ENCODE measurements at places on chromosomes 2 and 18. TPM values are rescaled to one million over a fixed set of nuclear protein-coding genes. Genes with fewer than 3 reads are reported as not detected.

DNA sequence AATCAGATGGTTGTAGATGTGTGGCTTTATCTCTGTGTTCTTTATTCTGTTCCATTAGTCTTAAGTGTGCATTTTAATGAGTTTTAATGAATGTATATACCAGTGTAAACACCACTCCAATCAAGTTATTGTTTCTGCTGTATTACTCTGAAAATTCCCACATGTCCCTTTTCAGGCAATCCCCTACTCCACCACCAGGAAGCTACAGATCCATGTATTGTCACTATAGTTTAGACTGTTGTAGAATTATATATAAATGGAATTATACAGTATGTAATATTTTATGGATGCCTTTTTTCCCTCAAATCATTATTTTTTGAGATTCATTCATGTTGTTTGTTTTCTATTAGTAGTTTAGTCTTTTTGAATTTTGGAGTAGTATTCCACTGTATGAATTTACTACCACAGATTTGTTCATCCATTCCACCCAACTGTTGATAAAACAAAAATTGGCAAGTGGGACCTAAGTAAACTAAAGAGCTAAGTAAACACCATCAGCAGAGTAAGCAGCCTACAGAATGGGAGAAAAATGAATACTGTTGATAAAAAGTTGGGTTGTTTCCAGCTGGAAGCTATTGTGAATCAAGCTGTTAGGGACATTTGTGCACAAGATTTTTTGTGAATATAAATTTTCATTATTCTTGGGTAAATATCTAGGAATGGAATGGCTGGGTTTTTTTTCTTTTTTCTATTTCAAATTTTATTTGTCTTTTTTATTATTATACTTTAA, 262.0 kb downstream of the CAMKMT start:
- H3K27ac ChIP-seq, result no peak overlapping the region
- DNase-seq, result no peak
- H3K4me1 ChIP-seq, result no peaks in the 10 kb centered on the region
- no peak overlapping the region for H3K4me3 ChIP-seq

GRCh38 chr18:61635901-61636528, 256.8 kb downstream of the RNF152 start:
- peaks cover 8% of the 10 kb centered on the region for H3K4me1 ChIP-seq
- H3K27me3 ChIP-seq, result no peaks in the 10 kb centered on the region
- H3K4me3 ChIP-seq, result no peak overlapping the region

DNA sequence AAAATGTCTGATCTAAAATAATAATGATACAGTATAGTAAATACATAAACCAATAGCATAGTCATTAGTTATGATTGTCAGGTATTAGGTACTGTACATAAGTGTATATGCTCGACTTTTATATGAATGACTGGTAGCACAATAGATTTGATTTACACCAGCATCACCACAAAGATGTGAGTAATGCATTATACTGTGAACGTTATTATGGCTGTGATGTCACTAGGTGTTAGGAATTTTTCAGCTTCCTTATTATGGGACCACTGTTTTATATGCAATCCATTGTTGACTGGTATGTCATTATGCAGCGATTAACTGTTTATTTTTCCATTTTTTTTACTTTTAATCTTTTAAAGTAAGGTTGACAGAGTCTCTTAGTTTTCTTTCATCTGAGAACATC, 23.7 kb downstream of the ATP9B start:
- no peak for DNase-seq
- H3K36me3 ChIP-seq, result no peaks in the 10 kb centered on the region
- H3K4me1 ChIP-seq, result no peaks in the 10 kb centered on the region
- H3K4me3 ChIP-seq, result no peak overlapping the region
- no peak overlapping the region for H3K27ac ChIP-seq
- no peaks in the 10 kb centered on the region for H3K27me3 ChIP-seq

DNA sequence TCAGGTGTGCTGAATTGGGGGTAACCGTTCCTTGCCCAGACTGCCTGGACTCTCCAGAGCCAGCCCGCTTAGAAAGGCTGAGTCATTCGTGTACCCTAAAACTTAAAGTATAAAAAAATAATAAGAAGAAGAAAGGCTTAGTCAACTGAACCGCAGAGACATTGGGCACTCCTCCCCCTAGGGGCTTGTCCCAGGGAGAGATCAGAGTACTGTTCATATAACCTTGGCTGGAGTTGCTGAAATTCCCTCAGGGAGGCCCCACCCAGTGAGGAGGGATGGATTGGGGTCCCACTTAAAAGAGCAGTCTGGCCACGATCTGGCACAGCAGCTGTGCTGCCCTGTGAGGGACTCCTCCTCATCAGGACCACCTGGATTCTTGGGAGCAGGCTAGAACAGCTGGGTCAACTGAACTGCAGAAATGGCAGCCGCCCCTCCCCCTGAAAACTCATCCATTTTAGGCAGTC, 37.2 kb downstream of the ANKRD12 start:
- DNase-seq, result no peak
- H3K27ac ChIP-seq, result no peak overlapping the region
- H3K4me3 ChIP-seq, result no peak overlapping the region
- H3K4me1 ChIP-seq, result no peaks in the 10 kb centered on the region

DNA sequence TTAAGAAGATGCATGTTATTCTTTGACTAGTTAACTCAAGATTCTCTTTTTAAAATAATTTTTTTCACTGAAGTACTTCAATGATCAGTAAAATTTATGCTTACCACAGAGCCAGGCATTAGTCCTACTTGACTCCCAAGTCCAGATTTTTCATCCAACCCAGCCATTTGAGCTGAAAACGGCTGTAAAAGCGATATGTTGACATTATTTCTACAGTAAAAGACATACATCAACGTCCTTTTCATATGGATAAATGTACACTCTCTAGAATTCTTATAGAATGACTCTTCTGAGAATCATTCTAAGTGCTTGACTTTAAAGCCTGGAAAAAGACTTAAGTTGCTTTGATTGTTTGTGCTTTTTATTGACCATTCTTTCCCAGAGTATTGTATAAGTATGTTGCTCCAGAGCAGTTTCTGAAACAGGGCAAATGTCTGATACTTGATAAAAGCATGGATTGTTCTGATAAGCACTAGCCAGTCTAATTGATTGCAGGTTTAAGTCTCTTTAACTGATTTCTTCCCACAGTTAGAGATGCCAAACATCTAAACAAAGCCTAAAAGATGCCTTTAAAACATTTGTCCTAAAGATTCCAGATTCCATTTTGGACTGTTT, 90.9 kb downstream of the COL5A2 start:
- DNase-seq, result no peak
- no peaks in the 10 kb centered on the region for H3K36me3 ChIP-seq
- H3K27me3 ChIP-seq, result no peaks in the 10 kb centered on the region
- no peak overlapping the region for H3K27ac ChIP-seq
- no peak overlapping the region for H3K4me3 ChIP-seq
- no peaks in the 10 kb centered on the region for H3K4me1 ChIP-seq

DNA sequence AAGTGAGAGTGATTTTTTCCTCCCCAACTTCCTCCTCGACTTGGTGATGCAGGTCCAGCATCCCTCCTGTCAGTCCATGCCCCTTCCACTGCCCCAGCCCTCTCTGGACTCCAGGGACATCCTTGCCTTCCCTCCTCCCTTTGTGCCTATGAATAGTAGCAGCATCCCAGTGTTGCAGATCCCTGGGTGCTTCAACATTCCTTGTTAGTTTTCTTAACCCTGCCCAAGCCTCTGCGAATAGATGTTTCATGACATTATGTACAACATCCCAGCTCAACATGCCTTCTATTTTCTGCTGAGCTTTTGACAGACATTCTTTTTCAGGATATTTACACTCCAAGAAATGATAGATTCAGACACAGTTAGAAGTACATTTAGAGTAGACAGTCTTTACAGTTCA, 35.3 kb upstream of the CCDC150 start:
- DNase-seq, result no peak
- no peaks in the 10 kb centered on the region for H3K36me3 ChIP-seq
- H3K27me3 ChIP-seq, result no peaks in the 10 kb centered on the region
- H3K4me3 ChIP-seq, result no peak overlapping the region
- H3K4me1 ChIP-seq, result no peaks in the 10 kb centered on the region
- no peak overlapping the region for H3K27ac ChIP-seq

DNA sequence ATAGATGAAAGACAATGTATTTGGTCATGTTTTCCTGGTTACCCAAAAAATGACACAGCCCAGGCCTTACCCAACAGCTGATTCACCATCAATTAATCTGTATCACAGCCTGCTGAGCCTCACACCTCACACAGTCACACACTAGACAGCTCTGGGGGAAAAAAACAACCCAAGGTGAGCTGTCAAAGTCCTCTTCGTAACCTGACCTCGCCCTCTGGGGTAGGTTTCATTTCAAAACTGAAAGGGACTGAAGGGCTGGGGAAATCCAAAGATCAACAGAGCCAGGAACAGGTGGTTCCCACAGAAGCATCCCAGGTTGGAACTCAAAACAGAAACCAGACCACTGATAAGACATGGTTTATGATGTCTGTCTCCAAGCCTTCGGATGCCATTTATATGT, 18.2 kb upstream of the PCBP1 start:
- H3K4me1 ChIP-seq, result peaks cover 10% of the 10 kb centered on the region
- no peak overlapping the region for H3K4me3 ChIP-seq
- no peak for DNase-seq
- no peaks in the 10 kb centered on the region for H3K27me3 ChIP-seq
- H3K36me3 ChIP-seq, result peaks cover 28% of the 10 kb centered on the region

- H3K36me3 ChIP-seq, result no peaks in the 10 kb centered on the region
- no peak overlapping the region for H3K27ac ChIP-seq
- peaks cover 10% of the 10 kb centered on the region for H3K4me1 ChIP-seq
- H3K4me3 ChIP-seq, result no peak overlapping the region
- no peaks in the 10 kb centered on the region for H3K27me3 ChIP-seq
- no peak for DNase-seq
Measured at GRCh38 chr2:160220545-160221009, 20.5 kb upstream of the ITGB6 start.

DNA sequence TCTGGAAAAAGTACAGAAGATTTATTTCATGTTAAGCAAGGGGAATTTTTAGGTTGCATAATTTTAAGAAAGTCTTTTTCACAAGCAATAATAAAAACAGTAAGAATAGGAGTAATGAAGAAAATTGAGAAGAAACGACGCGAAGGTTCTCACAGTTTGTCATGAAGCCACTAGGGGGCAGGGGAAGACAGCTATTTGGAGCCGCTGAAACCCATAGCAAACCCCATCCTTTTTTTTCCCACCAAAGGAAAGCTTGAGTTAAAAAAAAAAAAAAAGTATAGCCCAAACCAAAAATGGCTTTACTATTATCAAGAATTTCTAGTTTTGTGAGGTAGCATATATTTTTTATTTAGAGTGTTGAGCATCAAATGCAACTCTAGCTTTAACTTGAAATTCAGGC, 300.9 kb downstream of the PHLPP1 start:
- peak; percentile 24 for DNase-seq
- H3K27ac ChIP-seq, result no peak overlapping the region
- H3K4me1 ChIP-seq, result no peaks in the 10 kb centered on the region

DNA sequence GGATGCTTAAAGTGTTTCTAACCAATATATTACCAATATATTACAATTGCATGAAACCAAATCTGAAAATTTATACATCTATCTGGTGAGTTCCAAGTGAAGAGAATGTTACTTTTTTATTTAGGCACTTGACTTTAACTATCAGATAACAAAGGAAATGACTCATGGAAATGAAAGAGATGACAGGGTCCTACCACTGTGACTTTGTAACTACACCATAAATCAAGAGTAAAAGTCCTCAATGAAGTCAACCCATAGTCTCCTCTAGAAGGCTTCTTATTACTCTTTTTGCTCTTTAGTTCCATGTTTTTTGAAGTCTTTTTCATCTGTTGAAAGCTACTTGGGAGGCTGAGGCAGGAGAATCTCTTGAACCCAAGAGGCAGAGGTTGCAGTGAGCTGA, 545.0 kb upstream of the PIK3C3 start:
- H3K36me3 ChIP-seq, result no peaks in the 10 kb centered on the region
- H3K27me3 ChIP-seq, result no peaks in the 10 kb centered on the region
- H3K27ac ChIP-seq, result no peak overlapping the region
- H3K4me3 ChIP-seq, result no peak overlapping the region
- DNase-seq, result no peak

DNA sequence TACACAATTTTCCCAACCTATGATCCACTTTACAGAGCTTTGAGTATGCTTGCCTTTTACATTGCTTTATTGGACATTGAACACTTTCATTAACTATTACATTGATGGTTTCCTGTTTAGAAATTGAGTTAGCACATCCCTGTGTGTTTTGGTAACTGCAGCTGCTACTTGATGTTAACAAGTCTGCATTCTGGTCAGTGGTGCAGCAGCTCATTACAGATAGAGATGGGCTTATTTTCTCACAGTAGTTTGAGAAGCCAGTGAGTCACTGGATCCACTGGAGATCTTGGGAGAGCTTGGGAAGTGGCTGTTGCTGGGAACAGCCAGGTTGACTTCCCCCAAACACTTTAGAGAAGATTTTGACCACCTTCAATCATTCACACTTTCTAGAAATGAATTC, 150.5 kb downstream of the ARHGAP15 start:
- no peaks in the 10 kb centered on the region for H3K4me1 ChIP-seq
- H3K27me3 ChIP-seq, result no peaks in the 10 kb centered on the region
- no peak for DNase-seq

- H3K27ac ChIP-seq, result no peak overlapping the region
- H3K27me3 ChIP-seq, result no peaks in the 10 kb centered on the region
- H3K4me1 ChIP-seq, result no peaks in the 10 kb centered on the region
- H3K36me3 ChIP-seq, result no peaks in the 10 kb centered on the region
- no peak overlapping the region for H3K4me3 ChIP-seq
Measured at GRCh38 chr2:147829106-147829505, 15.7 kb upstream of the ACVR2A start.

- H3K27me3 ChIP-seq, result no peaks in the 10 kb centered on the region
- no peaks in the 10 kb centered on the region for H3K36me3 ChIP-seq
- no peak for DNase-seq
- H3K4me1 ChIP-seq, result peaks cover 8% of the 10 kb centered on the region
- no peak overlapping the region for H3K27ac ChIP-seq
- H3K4me3 ChIP-seq, result no peak overlapping the region
Measured at GRCh38 chr2:150426315-150426714, 61.2 kb downstream of the RND3 start.

GRCh38 chr2:208548700-208549099, 142.1 kb downstream of the PTH2R start:
- no peaks in the 10 kb centered on the region for H3K27me3 ChIP-seq
- DNase-seq, result no peak
- no peaks in the 10 kb centered on the region for H3K4me1 ChIP-seq
- no peaks in the 10 kb centered on the region for H3K36me3 ChIP-seq
- H3K27ac ChIP-seq, result no peak overlapping the region

DNA sequence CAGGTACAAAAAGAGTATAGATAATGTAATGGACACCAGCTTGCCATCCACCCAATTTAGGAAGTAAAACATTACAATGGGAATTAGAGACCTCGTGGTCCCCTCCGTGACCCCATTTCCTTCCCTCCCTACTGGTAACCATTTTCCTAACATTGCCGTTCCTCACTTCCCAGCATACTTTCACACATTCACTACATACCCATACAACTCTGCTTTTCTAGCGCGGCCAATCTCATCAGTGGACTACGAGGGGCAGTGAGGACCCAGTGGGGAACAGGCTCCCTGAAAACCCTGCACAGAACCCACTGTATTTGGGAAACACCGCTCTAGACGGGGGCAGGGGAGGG, 1.1 kb downstream of the ENOSF1 start:
- no peak for DNase-seq
- H3K4me3 ChIP-seq, result peak overlapping the region; percentile 74
- H3K27ac ChIP-seq, result peak overlapping the region; percentile 64
- no peaks in the 10 kb centered on the region for H3K36me3 ChIP-seq

Gene ELOA2
- total RNA-seq, result not detected

Gene TFCP2L1
- total RNA-seq, result 0.50 TPM

Gene RNU2-63P
- 30.7 TPM for total RNA-seq

Gene PTGR3
- total RNA-seq, result 14.3 TPM

Gene XDH
- total RNA-seq, result under 0.01 TPM

All from spinal cord (tissue), 10 donors.